Effector CD4-positive, alpha-beta T cell (primary cell): ENCODE measurements at places on chromosomes 11 and 22.

DNA sequence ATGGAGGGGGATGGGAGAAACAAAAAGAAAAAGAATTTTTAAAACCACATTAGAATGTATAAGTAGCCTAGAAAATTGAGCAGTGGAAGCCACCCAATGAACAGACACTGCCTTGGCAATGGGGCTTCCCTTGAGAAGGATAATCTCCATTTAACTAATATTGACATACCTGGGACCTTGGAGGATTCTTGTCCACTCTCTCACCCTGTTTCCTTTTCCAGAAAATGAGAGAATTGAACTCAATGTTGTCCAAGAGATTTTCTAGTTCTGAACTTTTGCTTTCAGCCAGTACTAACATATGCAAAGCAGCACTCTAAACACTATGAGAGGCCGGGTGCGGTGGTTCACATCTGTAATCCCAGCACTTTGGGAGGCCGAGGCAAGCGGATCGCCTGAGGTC lies 524 bp downstream of the MS4A8 start:
- DNase-seq: no peak

DNA sequence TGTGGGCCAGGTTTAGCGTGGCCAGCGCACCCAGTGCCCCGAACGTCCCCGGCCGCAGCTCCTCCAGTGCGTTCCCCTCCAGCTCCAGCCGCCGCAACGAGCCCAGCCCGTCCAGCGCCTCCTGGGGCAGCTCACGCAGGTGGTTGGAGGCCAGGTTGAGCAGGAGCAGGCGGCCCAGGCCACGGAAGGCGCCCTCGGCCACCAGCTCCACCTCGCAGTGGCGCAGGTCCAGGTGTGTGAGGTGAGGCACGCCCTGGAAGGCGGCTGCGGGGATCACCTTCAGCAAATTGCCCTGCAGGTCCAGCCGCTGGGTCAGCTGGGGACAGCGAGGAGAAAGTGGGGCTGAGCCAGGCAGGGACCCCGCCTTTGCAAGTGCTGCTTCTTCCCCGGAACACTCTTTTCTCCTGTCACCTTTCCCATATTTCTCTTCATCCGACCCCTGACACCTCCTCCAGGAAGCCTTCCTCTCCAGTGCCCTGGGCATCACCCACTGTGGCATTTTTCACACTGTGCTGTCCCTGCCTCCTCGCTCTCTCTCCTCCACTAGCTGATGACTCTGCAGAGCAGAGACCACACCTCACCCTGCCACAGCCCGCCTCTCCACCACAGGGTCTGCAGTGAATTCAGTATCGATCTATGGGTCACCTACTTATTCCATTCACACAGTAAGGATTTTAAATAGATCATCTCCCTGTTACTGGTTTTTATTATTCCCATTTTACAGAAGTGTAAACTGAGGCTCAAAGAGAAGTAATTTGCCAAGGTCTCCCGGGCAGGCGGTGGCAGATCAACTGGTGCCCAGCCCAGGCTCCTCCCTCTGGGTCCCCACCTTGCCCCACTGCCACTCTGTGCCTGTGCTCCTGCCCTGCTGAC lies 1.9 kb downstream of the CHADL start:
- DNase-seq: no peak

- DNase-seq: no peak
These were observed 30.4 kb downstream of the CYTH4 start for GRCh38 chr22:37312549-37313183.

GRCh38 chr11:22567759-22568158 lies 57.9 kb downstream of the FANCF start:
- DNase-seq: no peak

GRCh38 chr11:18392434-18393321 lies 1.7 kb upstream of the LDHA start:
- DNase-seq: no peak

GRCh38 chr11:85096939-85097338 lies 530.2 kb downstream of the DLG2 start:
- DNase-seq: no peak

DNA sequence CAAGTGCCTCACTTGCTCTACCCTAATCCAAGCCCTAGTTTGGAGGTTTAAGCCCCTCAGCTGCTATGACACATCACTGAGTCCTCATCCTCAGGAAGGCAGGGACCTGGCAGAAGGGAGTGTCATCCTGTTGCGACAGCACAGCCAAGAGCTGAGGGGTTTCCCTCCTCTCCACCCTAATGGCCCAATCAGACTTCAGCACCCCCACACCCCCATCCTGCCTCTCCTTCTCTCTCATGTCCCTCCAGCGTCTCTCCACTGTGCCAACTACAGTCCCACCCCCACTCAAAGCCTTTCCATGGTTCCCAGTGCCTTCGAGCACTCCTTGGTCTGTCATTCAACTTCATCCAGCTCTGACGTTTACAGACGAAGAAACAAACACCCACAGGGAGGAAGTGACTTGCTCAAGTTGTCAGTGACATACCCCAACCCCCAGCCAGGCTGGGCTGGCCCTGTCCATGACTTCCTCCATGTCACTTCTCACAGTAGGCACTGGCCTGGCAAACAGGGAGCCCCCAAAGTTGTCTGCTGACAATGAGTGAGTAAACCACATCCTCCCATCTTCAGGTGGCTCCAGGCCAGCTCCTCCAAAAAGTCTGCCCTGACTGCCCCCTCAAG lies 15.6 kb downstream of the ARAP1 start:
- DNase-seq: peak; percentile 64

- no peak for DNase-seq
These were observed 38.6 kb downstream of the NRXN2 start for GRCh38 chr11:64684357-64684756.

- no peak for DNase-seq
These were observed 9.3 kb upstream of the TPP1 start for GRCh38 chr11:6628526-6628925.

DNA sequence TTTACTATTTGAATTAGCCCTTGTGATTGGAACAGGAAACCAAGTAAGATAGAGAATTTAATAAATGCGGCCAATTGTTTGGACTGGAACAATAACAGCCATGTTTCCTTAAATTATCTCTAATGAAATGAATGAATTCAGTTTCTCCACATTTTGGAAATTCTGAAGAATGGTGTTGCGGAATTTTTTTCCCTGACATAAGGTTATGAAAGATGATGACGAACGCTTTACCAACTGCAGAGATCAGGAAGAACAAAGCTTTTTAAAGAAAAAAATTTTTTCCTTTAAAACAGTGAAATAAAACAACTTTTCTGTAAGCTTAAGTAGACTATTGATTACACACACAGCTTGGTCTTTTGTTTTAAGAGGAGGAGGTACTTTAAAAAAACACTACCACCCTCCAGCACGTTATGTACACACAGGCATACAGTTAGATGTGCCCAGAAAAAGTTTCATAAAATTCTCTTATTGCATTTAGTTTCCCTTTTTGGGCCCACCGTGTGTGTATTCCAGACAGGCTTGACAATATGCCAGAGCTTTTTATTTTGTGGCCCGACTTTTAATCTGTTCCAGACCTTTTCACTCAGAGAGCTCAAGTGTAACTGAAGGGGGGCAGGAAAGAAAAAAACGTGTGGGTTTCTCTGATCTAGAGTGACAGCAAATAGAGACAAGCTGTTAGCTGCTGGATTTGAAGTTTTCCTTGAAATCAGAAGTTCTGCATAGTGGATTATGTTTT lies 77.3 kb downstream of the YAP1 start:
- DNase-seq: no peak

DNA sequence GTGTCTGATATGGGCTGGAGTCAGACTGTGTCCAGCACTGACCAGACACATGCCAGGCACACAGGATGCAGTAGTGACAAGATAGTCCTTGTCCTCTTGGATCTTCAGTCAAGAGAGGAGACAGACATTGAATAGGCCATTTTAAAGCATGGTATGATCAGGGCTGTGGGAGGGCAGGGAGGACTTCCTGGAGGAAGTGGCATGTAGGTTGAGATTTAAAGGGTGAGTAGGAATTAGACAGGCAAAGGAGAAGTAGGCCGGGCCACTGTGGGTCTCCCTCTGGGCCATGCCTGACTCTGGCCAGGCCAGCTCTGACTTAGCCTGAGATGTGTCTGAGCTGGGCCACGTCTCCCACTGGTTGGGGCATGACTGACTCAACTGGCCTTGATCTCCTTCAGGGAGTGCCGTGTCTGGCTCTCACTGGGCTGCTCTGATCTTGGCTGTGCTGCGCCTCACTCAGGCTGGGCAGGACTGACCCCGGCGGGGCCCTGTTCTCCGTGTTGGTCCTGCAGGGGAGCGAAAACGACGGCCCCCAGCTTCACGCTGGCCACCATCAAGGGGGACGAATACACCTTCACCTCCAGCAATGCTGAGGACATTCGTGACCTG lies 71.2 kb downstream of the MYO7A start:
- no peak for DNase-seq

DNA sequence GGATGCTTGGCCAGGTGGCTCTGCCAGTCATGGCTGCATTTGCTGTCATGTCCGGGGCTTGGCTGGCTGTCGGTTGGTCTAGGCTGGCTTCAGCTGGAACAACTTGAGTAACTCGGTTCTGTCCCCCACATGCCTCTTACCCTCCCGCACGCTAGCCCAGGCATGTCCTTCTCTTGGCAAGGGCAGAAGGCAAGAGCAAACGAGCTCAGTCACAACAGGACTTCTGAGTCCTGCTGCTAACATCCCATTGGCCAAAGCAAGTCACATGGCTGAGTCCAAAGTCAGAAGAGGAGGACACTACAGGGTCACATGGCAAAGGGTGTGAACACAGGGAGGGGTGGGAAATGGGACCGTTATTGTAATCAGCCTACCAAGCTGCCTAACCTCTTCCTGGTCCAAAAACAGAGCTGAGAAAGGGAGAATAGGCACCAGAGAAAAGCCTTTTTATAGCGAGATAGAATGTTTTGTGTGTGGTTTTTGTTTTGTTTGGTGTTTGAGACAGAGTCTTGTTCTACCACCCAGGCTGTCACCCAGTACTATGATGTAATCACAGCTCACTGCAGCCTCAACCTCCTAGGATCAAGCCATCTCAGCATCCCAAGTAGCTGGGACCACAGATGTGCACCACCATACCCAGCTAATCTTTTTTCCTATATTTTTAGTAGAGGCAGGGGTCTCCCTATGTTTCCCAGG lies 81.9 kb downstream of the MN1 start:
- no peak for DNase-seq
